NCI-H69 (cell line): ENCODE measurements at places on chromosomes 5 and 9.
A peak's percentile ranks its signal among the peaks of the same experiment; 100 is the strongest.

- DNase-seq: peak; percentile 16
Measured at GRCh38 chr9:26339796-26340195, 552.8 kb downstream of the CAAP1 start.

GRCh38 chr5:8912106-8912505, 633.8 kb downstream of the SEMA5A start:
- DNase-seq: no peak

GRCh38 chr9:95058795-95059386, 258.6 kb downstream of the FANCC start:
- peak; percentile 47 for DNase-seq

DNA sequence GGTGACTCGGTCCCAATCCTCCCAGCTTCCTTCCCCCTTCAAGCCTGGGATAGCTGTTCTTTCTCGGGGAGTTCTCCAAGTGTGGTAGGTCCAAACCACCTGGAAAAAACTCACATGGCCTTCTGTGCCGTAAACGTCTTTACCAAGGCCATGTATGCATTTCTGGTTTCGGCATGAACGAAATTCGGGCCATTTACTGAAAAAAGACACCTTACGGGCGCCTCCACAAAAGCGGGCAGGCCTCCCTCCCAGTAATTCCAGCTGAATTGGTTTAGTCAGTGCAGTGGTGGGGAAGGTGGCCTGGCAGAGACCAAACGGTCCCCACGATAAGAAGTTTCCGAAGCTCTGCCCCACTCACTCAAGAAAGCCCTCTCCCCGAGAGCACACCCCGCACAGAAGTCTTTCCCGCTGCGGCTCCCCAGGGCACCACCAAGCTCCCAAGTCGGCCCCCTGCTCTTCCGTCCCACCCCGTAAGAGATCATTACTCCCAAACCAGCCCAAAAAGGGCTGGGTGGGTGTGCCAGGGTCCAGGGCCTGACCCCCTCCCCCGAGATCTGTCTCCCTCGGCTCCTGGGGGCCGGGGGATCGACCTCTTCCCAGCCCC, 86.3 kb upstream of the MELK start:
- DNase-seq: peak; percentile 63

GRCh38 chr5:157312492-157312891, 46.6 kb downstream of the CYFIP2 start:
- DNase-seq: peak; percentile 71

- DNase-seq: peak; percentile 31
Measured at GRCh38 chr5:117594166-117594565, 1019.5 kb upstream of the SEMA6A start.

- peak; percentile 91 for DNase-seq
Measured at GRCh38 chr9:101485924-101486692, 47.5 kb upstream of the RNF20 start.

DNA sequence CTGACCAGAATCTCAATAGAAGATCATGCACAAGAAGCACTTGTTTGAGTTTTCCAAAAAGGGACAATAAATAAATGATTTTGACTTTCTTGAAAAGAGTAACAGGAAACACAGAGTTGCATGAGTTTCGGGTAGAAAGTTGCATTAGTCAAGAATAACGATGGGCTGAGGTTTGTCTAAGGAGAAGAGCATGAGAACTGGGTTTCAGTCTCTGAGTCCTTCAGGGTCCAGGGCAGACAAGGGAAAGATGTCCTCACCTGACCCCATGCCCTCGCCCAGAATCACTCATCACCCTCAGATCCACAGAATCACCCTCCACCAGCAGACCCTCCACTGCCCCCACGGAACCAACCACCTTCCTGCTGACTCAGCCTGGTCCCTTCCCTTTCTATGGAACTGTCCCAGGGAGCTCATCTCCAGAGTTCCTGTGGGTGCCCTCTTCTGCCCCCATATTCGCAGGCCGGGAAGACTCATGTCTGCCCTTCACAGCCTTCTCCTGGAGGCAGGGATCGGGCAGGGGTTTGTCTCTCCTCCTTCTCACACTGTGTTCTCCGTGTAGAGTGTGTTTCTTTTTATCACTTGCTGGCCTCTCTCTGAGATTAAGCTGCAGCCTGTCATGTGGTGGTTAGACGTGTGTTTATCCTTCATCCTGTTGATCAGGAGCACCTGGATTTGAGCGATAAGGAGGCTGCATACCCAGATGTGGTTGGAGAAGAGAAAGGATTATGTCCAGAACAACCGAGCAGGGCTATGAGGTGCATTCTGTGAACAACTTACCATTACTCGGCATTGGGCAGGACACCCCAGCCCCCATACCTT, 442.6 kb downstream of the MAT2B start:
- DNase-seq: no peak

DNA sequence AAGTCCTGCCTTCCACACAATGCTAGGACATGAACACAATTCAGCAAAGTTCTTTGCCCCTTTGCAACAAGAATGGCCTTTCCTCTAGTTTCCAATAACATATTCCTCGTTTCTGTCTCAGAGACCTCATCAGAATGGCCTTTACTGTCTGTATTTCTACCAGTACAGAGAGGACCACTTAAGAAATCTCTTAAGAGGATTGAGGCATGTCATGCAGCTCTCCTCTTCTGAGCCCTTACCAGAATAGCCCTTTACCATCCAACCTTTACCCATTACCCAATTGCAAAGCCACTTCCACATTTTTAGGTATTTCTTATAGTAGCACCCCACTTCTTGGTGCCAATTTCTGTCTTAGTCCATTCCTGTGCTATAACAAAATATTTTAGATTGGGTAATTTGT, 20.3 kb downstream of the TNPO1 start:
- DNase-seq: no peak

DNA sequence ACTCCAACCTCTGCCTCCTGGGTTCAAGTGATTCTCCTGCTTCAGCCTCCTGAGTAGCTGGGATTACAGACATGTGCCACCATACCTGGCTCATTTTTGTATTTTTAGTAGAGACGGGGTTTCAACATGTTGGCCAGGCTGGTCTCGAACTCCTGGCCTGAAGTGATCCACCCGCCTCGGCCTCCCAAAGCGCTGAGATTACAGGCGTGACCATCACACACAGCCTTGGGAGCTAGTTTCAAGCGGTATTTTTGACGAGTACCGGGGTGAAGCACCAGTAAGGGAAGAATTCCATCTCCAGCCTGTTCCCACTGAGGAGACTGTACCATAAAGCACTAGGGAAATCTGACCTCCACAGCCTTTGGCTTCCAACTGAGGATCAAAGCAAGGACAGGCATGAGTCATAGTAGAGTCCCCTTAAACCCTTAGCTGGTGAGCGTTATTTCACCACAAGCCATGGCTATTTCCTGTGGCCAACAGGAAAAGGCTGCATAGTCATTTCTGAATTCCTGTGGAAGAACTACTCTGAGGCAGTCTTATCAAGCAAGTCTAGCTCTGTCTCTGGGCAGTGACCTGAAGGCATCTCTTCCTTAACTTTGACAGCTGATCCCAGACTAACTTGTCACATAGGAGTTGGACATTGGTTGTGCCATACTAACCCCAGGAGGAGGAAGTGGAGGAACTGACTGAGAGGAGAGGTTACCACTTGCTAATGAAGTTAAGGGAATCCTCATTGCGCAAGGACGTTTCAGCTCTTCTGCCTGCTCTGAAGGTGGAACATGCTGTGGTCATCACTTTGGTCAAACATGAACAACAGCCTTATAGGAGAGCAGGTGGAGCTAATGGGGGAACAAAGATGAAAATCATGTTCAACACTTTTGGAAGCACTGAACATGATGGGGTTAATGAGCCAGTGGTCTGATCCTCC, 85.8 kb upstream of the DMRT1 start:
- no peak for DNase-seq

GRCh38 chr9:91221332-91221731, 140.4 kb downstream of the AUH start:
- no peak for DNase-seq

DNA sequence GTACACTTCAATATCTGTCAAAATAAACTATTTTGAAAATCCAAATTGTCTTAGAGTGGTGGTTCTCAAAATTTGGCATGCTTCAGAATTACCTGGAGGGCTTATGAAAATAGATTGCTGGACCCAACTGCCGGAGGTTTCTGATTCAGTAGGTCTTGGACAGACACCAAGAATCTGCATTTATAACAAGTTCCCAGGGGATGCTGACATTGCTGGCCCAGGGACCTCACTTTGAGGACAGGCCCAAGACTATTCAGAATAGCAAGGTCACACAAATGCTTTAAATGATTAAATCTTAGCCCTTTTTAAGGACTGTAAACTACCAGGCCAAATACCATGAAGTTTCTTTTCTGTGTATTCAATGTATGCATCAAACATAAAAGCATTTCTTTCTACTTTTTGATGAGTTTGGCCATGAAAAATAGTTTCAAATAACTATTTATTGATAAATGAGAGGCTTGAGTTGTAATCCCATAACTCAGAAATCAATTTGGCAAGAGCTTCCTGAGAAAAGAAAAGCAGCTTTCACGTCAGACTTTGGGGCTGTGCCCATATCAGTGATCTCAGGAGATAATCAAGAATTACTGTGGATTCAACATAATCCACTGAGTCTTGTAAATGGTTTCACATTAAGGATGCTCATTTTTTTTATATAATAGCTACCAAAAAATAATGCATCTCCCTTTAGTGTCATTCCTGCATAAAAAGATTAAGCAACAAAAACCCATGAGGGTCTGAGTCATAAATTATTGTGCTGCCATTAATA, 191.4 kb downstream of the FRMD3 start:
- DNase-seq: no peak

DNA sequence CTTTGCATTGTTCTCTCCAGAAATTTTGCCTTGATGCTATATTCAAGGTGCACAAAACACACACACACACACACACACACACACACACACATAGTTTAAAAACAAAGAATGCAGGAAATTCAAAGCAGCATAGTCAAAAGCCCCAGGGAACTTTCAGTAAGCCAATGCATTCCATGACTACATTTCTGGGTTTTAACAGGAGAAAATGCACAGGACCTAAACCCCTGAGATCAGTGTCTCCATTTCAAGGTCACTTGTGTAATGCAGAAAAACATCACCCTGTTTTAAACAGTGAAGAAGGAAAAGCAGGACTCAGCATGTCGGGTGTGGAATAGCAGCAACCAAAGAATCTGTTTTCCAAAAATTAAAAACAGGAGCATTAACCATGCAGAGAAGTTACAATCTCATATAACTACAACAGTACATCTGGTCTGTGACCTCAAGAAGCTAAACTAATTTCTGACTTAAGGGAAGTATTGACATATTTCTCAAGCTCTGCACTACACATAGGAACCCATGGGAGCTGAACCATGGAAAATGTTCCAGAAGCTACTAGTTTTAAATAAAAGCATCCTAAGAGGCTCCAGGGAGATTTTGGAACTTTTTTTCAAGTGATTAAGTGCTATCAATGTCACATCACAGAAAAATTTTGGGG, 296.7 kb downstream of the HINT1 start:
- DNase-seq: no peak

DNA sequence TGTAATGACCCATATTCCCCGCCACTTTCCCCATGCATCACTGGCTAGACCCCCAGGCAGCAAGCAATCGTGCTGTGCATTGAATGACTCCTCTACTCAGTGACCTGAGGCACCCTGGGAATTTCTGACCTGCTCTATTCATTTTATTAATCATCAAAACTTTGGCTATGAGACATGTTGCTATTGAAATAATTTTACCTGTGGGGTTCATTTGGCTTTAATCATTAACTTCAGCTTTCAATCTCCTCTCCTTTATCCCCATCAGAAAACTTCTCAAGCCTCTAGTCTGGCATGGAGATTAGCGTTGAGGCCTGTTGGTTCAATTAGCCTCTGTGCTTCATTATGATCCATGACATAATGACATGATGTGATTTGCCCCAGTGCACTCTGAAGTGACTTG, 429.0 kb downstream of the ZNF608 start:
- DNase-seq: no peak

DNA sequence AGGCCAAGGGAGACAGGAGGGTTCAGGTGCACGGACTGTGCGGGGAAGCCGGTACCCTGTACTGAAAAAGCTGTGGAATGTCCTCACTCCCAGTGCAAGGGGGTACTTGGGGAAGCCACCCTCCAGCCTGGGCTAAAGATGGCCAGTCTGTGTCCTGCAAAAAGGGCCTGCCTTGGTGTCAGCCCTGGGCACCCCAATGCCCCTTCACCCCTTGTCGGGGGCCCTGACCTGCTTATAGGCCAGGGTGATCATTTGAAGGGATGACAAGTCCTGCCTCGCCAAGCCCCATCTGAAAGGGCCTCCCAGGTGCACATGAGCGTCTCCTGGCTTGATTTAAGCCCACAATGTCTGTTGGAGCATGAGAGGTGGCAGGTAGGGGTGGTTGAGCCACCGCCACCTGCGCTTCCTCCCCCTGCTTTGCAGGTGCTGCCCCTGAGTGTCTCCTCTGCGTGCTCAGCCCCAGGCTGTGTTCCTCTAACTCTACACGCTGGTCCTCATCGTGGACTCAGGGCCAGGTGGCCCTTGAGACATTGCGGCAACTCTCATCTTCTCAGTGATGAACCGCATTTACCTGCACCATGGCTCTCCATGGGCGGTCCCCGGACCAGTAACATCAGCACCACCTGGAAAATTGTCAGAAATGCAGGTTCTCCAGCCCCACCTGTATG, 97.0 kb downstream of the ANKRD33B start:
- no peak for DNase-seq

DNA sequence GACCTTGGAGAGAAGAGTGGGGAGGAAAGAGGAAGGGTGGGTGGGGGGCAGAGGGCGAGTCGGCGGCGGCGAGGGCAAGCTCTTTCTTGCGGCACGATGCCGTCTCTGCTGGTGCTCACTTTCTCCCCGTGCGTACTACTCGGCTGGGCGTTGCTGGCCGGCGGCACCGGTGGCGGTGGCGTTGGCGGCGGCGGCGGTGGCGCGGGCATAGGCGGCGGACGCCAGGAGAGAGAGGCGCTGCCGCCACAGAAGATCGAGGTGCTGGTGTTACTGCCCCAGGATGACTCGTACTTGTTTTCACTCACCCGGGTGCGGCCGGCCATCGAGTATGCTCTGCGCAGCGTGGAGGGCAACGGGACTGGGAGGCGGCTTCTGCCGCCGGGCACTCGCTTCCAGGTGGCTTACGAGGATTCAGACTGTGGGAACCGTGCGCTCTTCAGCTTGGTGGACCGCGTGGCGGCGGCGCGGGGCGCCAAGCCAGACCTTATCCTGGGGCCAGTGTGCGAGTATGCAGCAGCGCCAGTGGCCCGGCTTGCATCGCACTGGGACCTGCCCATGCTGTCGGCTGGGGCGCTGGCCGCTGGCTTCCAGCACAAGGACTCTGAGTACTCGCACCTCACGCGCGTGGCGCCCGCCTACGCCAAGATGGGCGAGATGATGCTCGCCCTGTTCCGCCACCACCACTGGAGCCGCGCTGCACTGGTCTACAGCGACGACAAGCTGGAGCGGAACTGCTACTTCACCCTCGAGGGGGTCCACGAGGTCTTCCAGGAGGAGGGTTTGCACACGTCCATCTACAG, 760 bp downstream of the NPR3 start:
- DNase-seq: peak; percentile 10

DNA sequence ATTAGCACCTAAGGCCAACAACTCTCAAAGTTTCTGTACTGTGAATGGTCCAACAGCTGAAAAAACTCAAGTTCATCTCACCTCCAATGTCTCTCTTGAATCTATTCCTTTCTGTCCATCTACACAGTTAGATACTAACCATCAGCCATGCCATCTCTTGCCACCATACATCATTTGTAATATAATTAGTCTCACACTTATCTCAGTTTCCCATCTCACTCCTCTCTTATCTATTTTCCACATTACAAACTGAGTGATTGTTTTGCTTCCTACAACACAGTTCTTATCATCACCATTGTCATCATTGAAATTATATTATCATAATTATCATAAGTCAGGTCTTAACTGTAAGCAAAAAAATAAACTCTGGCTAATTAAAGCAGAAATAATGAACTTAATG, 393.9 kb downstream of the PRELID2 start:
- DNase-seq: no peak

- DNase-seq: no peak
Measured at GRCh38 chr5:89932771-89933181, 476.8 kb downstream of the CETN3 start.
